Gastroesophageal sphincter (tissue), 4 donors: ENCODE measurements at places on chromosomes 2 and 18.

GRCh38 chr2:67930156-67930555, 132.6 kb downstream of the C1D start:
- ATAC-seq = no peak

DNA sequence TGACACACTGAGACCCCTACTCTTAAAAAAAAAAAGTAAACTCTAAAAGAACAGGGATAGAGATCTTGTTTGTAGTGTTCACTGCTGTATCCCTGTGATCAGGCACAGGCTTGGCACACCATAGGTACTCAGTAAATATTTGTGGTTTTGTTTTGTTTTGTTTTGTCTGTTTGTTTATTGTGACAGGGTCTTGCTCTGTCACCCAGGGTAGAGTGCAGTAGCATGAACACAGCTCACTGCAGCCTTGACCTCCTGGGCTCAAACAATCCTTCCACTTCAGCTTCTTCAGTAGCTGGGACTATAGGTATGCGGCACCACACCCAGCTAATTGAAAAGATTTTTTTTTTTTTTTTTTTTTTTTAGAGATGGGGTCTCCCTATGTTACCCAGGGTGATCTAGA, 3.4 kb downstream of the FKBP1B start:
- no peak for ATAC-seq

GRCh38 chr2:129330504-129330903, 649.0 kb upstream of the RAB6C start:
- no peak for ATAC-seq

- ATAC-seq = no peak
Observed at GRCh38 chr18:68409576-68409975, 305.3 kb downstream of the TMX3 start.

DNA sequence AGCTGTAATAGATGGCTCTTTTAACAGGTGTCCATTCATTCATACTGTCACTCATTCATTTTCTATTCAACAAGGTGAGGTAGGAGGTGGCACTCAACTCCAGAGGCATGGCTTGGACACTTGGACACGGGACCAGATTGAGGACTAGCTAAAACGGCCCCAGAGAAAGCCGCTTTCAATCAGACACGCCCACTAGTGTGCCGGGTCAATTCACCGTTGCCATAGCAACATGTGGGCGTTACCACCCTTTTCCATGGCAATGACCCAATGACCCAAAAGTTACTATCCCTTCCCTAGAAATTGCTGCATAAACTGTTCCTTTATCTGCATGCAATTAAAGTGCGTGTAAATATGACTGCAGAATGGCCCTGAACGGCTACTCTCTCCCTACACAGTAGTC, 49.2 kb upstream of the LGALSL start:
- peak; percentile 9 for ATAC-seq

- ATAC-seq = no peak
Observed at GRCh38 chr2:21694079-21694878, 570.5 kb downstream of the TDRD15 start.

DNA sequence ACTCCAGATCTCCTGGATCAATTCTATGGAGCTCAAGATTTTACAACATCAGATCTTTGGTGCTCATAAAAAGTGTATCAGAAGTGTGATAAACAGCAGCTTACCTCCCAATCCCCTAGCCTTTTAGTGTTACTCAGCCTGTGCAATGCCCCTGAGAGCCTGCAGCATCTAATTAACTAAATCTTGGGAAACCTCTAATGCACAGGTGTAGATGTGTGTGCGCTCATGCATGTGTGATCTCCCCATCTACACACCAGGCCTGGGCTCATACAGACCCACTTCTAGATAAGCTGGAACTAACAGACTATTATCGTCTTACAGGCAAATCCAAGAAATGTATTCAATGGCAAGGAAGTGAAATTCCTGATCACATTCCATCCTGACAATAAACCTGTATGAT, 7.5 kb downstream of the SUCLG1 start:
- ATAC-seq = no peak

DNA sequence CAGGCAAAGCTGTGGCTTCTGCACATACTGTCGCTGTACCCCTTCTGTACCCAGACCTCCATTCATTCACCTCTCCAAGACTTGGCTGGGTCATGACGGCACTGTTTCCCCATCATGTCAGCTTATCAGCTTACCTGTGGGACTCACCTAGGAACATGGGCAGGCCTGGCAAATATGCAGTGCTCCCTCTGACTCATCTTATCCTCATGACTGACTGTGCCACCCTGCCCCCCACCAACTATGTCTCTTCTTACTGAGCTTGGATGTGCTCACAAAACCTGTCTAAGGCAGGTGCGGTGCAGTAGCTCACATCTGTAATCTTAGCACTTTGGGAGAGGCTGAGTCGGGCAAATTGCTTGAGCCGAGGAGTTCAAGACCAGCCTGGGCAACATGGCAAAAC, 152.4 kb downstream of the MGAT5 start:
- no peak for ATAC-seq

GRCh38 chr18:45119876-45120275, 439.2 kb downstream of the SETBP1 start:
- ATAC-seq = no peak

DNA sequence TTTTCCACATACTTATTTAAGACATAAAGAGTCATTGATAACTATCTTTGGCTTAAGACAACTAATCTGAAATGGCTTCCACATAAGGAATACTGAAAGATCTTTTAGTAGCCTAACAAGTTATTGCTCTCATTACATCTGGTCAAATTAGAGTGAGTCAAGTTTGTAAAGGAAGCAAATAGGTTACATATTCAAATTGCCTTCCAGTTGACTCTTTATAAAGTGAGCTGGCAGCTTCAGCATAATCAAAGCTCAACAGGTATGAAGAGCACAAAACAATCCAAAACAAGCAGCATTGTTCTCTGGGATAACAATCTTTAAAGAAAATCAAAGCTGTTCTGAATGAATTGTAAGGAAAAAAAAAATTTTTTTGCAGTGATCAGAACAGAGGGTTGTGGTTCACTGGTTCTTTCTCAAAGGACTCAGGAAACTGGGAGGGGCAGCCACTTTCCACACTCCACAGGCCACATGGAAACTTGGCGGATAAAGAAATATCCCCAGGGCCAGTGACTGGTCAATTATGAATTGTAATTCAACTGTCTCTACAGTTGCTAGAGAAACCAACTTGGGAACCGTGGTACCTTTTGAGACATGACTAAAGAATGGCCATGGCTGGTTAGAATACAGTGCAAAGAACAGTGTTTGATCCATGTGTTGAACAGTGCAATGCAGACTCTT, 369.3 kb upstream of the KCNH7 start:
- ATAC-seq = no peak

DNA sequence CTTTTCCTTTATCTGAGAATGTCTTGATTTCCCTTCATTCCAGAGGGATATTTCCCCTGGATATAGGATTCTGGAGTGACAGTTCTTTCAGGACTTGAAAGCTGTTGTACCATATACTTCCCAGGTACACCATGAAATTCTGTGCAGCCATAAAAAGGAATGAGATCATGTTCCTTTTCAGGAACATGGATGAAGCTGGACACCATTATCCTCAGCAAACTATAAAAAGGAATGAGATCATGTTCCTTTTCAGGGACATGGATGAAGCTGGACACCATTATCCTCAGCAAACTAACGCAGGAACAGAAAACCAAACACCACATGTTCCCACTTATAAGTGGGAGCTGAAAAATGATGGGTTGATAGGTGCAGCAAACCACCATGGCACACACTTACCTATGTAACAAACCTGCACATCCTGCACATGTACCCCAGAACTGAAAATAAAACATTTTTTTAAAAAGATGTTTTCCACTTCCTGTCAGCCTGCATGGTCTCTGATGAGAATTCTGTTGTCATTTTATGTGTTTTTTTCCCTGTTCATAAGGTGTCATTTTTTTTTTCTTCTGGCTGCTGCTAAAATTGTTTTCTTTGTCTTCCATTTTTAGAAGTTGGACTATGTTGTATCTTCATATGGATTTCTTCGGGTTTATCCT, 133.3 kb downstream of the DNAH6 start:
- no peak for ATAC-seq

DNA sequence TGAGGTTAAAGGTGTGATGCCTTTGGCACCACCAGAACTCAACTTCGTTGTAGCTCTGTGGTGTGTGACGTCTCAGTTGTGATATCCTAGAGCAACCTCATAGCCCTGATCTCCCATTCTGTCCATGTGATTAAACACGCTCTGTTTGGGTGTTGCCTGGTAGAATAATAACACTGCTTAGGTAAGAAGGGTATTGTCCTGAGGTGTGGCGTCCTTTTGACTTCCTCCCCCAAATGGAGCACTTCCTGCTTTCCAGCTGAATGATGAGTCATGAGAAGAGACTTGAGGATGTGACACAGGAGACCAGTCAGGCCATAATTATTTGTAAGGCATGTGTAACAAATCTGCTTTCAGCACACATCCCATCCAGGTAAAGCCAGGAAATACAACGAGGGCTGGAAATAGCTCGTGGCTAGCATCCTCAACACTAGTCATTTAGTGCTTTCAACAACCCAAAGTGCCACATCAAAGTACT, 100.7 kb downstream of the RAPGEF4 start:
- ATAC-seq = peak; percentile 86

DNA sequence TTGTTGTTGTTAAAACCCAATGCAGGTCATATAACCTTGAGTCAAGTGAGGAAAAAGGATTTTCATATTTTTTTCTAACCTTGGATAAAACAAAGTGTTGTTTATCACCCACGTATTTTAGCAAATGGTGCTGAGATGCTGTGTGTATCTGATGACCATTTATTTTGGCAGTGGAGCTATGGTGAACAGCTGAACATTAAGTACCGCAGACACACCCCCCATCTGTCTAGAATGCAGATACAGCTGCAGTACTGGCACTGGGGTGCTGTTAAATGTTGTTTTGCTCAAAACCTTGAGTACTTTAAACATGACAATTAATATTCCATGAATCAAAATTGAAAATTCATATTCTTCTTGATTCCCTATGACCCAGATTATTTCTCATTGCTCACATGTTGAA, 773.3 kb upstream of the SLC39A10 start:
- ATAC-seq = no peak

DNA sequence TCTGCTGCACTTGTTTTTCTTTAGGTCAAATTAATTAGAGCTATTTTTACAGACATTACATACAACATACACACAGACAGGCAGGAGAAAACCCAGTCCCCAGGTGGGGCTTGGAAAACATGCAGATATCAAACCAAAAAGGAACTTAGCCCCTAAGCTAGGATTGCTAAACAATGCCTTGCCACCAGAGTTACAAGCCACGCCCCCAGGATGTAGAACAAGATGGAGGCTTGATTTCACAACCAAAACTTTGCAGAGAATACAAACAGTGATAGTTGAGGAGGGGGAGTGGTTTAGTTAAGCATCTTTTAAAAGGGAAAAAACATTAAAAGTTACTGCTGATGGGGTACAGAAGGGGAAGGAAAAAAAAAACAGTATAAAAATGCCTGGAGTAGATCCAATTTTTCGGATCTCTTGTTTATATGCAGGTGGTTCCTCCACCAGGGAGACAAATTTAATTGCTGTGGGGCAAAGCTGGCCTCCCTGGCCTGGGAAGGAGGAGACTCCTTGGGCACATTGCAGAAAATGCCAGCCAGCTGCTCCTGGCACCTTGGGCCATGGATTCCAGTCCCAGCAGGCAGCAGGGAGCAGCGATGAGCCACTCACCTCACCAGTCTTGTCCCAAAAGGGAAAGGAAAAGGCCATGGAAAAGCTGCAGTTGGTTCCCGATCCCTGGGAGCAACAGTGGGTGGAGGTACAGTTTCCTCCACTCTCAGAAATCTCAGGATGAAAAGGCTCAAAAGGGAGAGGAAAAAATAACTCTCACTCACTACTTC, 348.4 kb upstream of the REG3G start:
- no peak for ATAC-seq

DNA sequence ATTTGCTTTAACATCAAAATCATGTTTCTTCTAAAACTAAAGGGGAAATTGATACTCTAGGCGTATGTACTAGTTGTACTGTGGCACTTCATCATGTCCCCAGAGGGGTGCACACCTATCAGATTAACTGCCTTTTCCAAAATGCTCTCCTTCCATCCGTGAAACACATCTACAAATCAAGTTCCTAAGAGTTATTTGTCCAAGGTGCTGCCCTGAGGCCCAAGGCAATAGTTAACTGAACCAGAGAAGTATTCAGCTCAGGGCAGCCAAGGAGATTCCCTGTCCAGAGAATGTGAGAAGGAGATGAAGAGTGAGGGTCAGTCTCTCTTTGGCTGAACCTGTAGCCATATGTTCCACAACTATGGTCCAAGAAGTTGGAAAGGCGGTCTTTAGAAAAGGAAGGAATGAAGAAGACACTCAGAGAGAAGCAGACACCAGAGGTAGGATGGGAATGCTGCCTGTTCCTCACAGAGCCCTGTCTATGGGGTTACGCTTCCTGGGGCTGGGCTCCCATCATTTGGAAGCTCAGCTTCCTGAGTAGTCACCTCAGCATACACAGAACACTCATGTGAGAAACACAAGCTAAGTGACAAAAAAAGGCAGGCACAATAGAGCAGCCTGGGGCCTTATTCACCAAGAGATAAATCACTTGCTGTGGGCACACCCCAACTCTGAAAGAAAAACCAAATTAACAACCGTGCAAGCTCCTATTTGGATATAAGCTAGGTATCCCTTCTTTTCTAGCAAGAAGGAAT, 55.6 kb downstream of the ANKRD44 start:
- ATAC-seq = no peak
